CD4-positive, alpha-beta T cell treated with Interleukin-21 for 1 hour (primary cell): ENCODE measurements at places on chromosomes 12 and 14.

DNA sequence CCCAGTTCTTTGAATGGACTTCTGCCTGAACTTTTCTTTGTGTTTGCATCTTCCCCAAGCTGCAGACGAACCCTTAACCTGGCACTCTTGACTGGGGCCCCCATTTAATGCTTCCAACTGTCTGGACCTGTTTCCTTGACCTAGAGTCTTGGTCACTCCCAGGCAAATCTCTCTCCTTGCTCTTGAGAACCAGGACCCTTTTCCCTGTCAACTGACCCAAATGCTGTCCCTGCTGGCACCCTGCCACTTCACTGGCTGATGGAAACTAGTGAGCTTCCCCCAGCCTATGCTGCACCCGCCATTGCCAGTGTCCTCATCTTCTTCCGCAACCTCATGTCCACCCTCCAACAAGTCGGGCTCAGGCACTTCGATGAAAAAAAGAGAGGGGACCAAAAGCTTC lies 79.5 kb downstream of the PRIMA1 start:
- DNase-seq, result no peak

- DNase-seq, result no peak
These were observed 8.8 kb upstream of the CEP170B start for GRCh38 chr14:104856157-104856868.

GRCh38 chr12:77578466-77579220 lies 252.1 kb upstream of the NAV3 start:
- no peak for DNase-seq

- no peak for DNase-seq
These were observed 127.6 kb upstream of the TRHDE start for GRCh38 chr12:72144553-72144952.

GRCh38 chr14:102849526-102850379 lies 72.5 kb downstream of the TRAF3 start:
- DNase-seq, result no peak

DNA sequence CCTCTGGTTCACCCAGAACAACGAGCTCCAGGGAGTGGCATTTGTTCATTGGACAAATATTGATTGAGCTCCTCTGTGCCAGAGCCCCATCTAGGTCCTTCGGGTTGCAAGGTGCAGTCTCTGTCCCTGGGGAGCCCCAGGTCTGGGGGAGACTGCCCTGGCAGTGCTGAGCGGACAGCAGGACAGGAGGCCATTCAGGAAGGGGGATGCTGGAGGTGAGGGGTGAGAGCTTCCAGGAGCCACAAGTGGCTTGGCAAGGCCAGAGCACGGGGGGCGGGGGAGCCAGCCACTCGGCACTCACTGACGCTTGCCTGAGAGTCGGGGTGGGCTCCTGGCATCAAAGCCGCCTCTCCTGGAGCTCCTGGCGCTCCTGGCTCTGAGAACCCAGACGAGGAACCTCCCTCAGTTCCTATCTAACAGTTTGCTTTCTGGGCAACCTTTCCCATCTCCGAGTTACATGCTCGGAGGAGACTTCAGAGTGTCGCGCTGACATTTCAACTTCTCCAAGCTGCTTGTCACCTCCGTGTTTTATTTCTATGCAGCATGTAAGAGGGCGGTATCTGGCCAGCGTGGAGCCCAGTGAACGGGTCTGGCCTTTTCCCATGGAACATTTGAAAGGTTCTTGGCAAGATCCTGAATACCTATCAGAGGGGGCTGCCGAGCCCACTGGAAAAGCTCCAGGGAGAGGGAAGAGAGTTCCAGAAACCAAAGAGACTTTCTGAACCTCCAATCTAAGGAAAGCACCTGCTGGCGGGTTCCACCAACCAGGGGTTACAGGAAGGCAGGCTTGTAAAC lies 62.0 kb upstream of the BCL11B start:
- DNase-seq, result no peak
